MCF 10A (cell line): ENCODE measurements at places on chromosomes 7 and 10.

DNA sequence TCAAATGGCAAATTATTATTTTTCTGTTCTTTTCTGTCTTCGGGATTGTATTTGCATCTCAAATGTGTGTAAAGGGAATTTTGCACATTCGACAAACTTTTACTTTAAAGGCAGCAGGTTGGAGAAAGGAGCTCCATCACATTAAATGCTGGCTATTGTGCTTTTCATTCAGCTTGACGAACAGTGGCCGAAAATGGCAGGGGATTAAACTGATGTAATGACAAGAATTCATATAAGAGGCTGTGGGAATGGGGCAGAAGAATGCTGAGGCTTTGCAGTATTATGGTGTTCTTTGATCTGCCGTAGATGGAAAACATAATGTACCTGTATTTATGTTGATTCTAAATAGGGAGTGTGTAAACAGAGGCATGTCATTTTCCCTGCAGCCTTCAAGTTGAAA is 376.0 kb downstream of the LRMDA start:
- DNase-seq, result no peak

DNA sequence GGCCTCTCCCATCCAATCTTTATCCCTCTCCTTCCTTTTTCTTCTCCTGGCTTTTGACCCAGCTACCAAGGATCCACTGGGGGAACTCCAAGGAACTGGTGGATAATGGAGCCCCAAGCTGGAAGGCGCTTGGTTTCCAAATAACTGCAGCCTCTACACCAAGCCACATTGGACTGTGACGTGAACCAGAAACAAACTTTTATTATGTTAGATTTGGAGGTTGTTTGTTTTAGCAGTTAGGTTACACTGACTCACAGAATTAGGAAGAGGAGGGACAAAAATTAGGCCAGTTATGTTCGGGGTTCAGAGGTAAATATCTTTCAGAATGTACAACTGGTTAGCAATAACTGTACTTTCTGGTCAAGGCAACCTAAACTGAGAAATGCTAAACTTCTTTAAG is 21.3 kb upstream of the ANK3 start:
- no peak for DNase-seq

GRCh38 chr7:99679400-99680191 is at the start of gene CYP3A5:
TSS of gene CYP3A5 (minus strand) at chr7:99679996. CDS start at chr7:99679896, 100 bp downstream.
- DNase-seq, result no peak

DNA sequence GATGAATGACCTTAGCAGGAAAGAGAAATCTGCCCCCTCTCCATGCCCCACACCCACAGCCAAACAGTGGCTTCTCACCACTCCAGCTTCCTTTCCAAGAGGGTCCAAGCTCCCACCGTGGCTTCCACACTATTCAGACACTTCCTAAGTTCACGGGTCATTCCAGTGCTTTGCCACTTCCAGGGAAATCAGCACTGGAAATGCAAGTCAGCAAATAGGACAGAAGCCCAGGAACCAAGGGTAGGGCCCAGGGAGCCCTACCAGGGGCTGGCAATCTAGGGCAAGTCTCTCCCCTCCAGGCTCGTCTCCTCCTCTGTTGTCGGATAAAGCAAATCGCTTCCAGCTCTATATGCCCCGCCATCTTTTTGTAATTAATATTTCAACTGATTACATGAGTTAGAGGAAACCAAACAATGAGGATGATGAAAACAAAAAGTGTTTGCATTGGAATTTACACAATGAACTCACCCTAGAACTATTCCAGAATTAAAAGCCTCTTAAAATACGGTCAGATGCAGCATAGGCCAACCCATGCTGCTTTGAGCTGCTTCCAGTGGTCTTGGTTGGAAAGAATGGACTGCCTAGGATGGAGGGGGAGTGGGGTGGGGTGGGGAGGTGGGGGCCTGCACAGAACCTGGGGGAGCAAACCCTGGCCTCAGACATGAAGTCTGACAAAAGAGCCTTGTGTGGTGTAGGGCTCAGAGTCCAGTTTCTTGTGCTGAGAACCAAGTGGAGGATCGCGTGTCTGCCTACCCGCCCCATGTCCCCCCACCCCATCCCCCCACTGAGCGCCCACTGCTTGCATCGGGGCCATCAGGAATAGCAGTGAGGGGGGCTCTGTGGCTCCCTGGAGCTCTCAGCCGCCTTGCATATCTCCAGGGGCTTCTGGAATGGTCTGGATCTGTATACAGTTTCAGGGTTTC is 74.6 kb upstream of the CPXM2 start:
- DNase-seq, result no peak

DNA sequence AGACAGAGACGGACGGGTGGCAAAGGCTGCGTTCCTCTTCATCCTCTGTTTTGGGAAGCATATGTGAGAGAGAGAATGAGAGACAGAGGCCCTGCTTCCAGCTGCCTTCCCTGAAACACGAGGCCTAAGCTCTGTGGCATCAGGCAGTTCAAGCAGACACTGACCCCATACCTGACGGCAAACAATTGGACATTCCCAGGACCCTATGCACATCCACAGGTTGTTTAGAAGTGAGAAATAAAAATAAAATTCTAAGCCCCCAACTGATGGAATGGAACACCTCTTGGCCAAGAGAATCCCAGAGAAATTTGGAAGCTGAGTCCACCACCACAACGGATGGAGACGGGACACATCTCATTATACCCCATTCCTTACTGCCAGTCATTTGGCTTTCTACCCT is 105.3 kb downstream of the CPXM2 start:
- no peak for DNase-seq

- no peak for DNase-seq
Measured at GRCh38 chr7:81430761-81431160, 339.1 kb downstream of the HGF start.

GRCh38 chr10:124791547-124792348 is at the start of gene EEF1AKMT2:
TSS of gene EEF1AKMT2 (minus strand) at chr10:124791887. CDS start at chr10:124791833, 54 bp downstream.
- peak; percentile 85 for DNase-seq

DNA sequence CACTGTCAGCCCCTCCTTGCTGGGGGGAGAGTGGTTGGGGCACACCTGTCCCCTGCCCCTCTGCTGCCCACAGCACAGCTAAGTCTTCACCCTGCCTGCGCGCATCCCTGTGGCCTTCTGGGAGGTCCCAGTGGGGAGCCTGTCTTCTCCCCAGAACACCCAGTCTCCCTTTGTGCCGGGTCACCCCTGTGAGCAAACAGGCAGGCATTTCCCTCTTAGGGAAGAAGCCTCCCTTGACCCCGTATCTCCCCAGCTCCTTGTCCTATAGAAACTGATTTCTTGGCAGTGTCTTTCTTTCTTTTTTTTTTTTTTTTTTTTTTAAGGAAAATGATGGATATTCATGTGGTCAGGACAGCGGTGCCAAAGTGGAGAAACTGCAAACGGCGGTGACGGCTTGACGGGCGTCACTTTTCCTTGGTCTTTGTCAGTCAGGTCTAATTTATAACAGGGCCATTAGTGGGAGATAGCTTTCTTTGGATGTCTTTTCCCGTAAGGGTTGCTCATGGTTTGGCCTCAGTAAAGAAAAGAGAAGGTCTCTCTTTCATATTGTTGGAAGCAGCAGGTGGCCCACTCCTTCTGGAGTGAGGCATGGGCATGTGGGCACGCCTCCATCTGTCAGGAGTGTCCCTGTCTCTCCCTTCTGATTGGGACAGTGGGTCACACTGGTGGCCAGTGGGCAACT is 115.3 kb downstream of the NKX6-2 start:
- no peak for DNase-seq

- DNase-seq, result no peak
Measured at GRCh38 chr7:152893801-152894294, 134.3 kb downstream of the ACTR3B start.

- DNase-seq, result no peak
Measured at GRCh38 chr10:16367621-16368292, 69.1 kb upstream of the PTER start.

DNA sequence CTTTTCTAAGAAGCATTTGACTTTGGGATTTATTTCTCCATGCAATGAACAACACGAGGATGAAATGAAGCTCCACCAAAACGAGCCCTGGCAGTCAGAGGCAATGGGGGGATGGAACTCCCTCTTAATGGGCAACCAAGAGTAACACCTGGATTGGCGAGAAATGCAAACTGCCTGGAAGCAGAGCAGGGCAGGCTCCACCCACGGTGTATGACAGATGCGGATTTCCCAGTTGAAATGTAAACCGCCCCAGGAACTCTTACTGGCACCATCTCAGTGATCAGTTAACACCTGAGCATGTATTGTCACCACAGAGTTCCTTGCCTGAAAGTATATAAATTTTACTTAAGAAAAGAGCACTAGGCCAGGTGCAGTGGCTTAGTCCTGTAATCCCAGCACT is 47.3 kb upstream of the AUTS2 start:
- DNase-seq, result no peak

DNA sequence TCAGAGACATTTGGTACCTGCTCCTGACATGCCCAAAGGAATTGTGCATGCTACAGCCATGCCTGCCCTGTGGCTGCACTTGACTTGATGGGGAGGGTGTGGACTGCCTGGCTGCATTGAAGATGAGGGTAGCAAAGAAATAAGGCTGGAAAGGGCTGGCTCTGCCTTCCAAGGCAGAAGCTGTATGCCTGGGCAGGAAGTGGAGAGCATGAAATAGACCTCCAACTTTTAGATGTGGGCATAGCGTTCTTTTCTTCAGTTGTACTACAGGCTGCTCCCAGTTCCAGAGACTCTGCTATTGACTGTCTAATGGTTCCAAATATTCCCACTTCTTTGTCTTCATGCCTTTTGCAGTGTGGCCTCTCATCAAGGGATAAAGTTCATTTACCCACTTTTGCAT is 3.0 kb downstream of the C10orf120 start:
- DNase-seq, result no peak

- no peak for DNase-seq
Measured at GRCh38 chr7:74474271-74474865, 20.7 kb downstream of the GTF2IRD1 start.

DNA sequence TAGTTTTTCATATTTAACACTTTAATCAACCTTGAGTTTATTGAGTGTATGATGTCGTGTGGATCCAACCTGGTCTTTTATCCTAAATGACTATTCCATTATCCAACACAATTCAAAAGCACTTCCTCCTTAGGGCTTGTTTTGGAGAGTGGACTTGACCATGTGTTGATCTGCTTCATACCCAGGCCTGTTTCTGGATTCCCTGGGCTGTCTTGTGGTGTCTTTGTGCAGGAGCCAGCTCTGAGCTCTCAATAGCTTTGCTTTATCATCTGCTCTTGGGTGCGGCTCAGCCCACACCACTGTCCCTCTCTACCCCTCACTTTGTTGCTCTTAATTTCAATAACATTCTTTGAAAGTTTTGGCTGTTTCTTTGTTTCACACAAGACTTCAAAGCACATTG is 70.9 kb upstream of the CHST15 start:
- no peak for DNase-seq

DNA sequence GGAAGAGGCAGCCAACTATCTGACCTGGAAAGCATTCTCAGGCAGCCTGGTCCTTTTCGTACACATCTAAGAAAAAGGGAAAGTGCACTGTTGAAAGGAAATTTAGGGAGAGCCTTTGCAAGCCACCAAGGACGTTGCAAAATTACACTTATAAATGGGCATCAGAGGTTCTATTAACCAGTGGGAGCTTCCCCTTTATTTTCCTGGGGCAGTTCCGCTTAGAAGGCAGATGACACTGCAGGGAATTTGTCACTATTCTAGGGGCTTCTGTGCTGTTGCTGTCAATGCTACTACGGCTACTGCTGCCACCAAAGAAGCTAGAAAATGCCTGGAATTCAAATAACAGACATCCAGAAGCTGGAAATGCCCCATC is 79.6 kb upstream of the AUTS2 start:
- no peak for DNase-seq

GRCh38 chr10:4141471-4141870 is 356.5 kb upstream of the KLF6 start:
- DNase-seq, result peak; percentile 33

DNA sequence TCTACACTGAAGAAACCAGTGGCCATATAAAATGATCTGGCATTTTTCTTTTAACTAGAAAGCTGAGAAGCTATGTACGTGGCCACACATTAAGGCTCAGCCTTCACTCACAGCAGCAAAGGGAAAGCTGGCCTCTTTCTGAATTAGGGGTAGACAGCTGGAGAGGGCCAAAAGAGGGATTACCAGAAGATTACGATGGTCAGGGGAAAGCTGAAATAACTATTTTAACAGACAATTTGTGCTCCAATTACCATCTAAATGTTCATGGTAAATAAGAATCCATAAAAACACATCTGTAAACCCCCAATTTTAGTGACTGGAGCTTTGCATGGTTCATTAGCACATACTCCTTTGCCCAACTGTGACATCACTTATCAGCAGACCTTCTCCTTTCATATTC is 314.3 kb downstream of the HPSE2 start:
- no peak for DNase-seq

- DNase-seq, result peak; percentile 42
Measured at GRCh38 chr7:155796381-155797261, 15.6 kb downstream of the SHH start.
